ENCODE measurements at places on chromosomes 6 and 20.

- DNase-seq: no peak
These were observed 18.2 kb downstream of the NUP153 start for GRCh38 chr6:17688481-17688880.

GRCh38 chr20:32971703-32972161, 32.5 kb downstream of the SUN5 start:
- DNase-seq: no peak

DNA sequence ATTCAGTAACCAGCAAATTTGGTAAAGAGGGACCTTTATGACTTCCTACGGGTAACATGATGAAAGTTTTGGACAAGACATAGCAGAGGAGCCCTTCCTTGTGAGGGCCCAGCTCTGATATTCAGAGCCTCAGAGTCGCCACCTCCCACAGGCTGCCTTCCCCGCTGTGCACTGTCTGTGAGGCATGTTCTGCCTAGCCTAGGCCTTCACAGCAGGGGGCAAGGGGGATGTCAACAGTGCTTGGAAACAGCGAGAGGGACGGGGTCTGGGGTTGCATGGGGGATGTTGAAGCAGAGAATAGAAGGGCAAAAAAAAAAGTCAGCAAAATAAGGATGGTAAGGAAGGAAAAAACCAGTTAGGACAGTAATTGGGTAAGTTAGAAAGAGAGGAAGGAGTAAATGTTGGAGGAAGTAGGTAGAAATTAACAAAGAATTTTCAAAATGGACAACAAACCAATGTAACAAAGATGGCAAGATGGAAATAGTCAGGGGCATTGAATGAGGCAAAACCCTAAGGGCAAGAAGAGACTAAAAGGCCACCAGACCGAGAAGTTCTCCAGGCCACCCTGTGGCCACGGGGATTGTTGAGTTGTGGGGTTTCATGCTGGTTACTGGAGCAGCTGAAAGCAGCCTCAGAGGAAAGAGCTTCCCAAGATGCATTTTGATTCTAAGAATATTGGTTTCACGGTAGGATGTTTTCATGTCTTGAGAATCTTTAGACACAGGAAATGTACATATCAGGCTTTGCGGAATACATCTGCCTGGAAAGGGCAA, 139.8 kb downstream of the LY86 start:
- DNase-seq: no peak

- DNase-seq: no peak
These were observed 104.7 kb upstream of the PMEPA1 start for GRCh38 chr20:57814529-57814928.

DNA sequence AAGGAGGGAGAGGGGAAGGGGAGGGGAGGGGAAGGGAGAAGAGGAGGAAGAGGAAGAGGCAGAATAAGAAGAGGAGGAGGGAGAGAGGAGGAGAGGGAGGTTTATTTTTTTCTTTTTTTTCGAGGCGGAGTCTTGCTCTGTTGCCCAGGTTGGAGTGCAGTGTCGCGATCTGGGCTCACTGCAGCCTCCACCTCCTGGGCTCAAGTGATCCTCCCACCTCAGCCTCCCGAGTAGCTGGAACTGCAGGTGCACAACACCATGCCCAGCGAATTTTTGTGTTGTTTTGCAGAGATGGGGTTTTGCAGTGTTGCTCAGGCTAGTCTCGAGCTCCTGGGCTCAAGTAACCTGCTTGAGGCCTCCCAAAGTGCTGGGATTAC, 6.1 kb upstream of the GJA10 start:
- no peak for DNase-seq

DNA sequence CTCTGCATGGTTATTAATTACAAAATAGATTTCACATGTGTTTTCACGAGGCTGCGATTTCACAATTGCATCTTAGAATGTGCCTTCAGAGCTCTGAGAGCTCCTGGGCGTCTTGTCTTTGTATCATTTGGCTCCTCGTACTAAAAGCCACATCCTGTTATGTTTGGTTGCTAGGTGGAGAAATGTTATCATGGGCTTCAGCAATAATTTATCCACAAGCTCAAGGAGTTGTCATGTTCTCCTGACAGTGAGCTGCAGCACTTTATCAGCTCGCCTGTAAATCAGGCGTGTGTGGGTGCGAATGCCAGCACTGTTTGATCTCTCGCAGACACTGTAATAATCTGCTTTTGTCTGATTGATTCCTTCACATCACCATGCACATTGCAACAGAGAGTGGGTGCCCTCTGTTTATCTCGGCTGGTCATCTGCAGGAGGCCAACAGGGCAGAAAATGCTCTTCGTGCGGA, 218.6 kb upstream of the ZFP64 start:
- DNase-seq: no peak

- peak; percentile 93 for DNase-seq
These were observed 30.4 kb downstream of the ZC3H12D start for GRCh38 chr6:149454346-149454848.

- DNase-seq: peak; percentile 24
These were observed 47.5 kb downstream of the PIGU start for GRCh38 chr20:34629342-34629741.

GRCh38 chr6:153083869-153084268, 47.2 kb downstream of the RGS17 start:
- DNase-seq: no peak

DNA sequence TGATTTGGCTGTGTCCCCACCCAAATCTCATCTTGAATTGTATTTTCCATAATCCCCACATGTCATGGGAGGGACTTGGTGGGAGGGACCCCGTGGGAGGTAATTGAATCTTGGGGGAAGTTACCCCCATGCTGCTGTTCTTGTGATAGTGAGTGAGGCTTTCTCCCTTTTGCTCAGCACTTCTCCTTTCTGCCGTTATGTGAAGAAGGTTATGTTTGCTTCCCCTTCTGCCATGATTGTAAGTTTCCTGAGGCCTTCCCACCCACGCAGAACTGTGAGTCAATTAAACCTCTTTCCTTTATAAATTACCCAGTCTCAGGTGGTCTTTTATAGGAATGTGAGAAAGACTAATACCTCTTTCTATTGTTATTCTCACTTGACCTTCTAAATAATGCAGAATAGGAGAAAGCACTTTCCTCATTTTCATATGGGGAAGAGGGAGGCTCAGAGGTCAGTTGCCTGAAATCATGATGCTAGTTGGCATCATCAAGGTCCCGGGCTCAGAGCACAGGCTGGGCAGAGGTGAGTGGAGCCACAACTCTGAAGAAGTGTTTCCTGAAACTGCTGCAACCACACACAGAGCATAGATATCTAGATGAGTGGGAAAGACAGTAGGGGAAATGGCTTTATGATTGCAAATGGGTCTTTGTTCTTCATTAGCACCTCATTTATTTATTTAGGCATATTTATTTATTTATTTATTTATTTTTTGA, 191.0 kb downstream of the QKI start:
- DNase-seq: no peak

DNA sequence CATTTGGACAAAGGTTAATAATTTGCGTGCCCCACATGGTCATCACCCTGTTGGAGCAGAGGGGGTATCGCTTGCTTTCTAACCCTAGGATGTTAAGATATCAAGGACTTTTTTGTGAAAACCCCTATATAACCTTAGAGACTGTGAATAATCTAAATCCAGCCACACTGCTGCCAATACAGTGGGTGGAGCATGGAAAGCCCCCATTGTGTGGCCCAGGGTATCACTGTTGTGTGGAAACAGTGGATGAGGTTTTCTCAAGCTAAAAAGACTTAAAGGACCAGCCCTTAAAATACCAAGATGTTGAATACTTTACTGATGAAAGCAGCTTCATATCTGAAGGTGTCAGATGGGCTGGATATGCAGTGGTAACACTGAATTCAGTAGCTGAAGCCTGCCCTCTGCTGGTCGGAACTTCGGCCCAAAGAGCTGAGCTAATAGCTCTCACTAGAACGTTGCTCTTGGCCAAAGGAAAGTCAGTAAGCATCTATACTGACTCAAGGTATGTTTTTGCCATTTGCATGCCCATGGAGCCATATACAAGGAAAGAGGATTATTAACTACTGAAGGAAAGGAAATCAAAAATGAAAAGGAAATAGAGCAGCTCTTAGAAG, 695.2 kb downstream of the PHF3 start:
- DNase-seq: no peak

DNA sequence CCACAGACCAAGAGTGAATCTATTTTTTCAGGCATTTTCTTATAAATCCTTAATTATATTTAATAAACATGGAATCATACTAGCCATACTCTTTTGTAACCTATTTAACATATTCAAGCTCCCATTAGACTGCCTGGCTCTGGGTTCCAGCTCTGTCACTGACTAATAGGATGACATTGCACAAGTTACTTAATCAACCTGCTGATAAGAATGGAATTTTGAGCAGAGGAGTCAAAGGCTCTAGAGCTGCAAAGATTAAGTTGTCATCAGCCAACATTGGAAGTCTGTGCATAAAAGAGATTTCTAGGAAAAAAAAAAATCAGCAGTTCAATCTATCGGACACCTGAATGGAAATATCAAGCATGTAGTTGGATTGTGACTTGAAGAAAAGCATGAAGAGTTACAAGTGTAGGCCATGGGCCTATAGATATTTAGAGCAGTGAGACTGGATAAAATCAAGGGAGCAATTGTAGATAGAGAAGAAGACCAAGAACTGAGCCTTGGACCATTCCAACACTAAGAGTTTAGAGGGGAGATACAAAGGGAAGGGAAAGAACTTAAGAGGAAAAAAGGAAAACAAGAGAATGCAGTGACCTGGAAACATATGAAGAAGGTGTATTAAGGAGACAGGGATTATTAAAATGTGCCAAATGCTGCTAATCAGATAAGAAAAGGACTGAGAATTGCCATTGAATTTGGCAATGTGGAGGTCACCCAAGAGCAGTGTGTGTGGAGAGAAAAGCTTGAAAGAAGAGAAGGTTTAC, 11.0 kb upstream of the HINT3 start:
- no peak for DNase-seq

DNA sequence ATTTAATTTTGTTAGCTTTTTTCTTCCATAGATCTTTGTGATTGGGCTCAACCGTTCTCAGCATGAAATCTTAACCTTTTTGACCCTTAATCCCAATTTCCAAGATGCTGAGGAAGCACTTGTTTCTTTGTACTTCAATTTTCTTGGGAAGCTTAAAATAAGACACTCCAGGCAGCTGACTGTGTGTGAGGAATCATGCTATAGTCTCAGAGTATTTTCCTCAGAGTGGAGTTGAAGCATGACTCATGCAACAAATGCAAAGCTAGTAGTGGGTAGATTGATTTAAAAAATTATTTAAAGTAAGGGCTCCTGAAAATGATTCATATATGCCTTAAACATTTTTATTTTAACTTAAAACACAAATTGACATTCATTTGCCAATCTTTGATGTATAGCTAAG, 168.7 kb downstream of the BTBD3 start:
- DNase-seq: no peak

DNA sequence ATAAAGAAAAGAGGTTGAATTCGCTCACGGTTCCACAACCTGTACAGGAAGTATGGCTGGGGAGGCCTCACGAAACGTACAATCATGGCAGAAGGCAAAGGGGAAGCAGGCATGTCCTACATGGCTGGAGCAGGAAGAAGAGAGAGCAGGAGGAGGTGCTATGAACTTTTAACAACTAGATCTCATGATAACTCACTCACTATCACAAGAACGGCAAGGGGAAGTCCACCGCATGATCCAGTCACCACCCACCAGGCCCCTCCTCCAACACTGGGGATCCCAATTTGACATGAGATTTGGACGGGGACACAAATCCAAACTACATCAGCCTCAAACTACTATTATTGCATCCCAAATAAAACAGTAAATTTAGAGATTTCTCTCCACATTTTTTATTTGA, 53.6 kb upstream of the CST7 start:
- no peak for DNase-seq

DNA sequence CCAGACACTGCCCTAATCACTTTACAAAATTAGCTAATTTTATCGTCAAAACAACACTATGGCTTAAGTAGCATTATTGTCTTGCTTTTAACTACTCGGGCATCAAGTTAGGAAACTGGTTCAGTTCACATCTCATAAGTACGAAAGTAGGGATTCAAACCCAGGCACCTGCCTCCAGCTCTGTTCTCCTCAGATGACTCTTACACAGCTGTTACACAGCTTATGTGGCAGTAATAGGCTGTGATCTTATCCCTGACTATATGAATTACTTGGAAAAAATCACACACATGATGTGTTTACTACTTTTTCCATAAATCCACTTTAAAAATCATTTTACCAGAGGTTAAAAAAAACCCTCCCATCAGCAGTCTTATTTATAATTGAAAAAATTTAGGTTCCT, 389.2 kb upstream of the FLRT3 start:
- no peak for DNase-seq

- no peak for DNase-seq
These were observed 41.3 kb downstream of the TRMT11 start for GRCh38 chr6:126027601-126028000.

DNA sequence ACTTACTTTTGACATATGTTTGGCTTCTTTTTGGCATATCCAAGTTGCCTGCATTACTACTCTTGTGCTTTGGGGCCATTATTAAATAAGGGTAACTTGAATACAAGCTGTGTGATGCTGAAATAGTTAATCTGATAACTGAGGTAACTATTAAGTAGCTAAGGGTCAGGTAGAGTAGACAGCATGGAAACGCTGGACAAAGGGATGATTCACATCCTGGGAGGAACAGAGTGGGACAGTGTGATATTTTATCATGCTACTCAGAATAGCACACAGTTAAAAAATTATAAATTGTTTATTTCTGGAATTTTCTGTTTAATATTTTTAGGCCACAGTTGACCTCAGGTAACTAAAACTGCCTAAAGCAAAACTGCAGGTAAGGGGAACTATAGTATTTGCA, 483.9 kb downstream of the RFPL4B start:
- no peak for DNase-seq

- DNase-seq: no peak
These were observed 7.7 kb downstream of the BRPF3 start for GRCh38 chr6:36204068-36204753.

GRCh38 chr6:148074738-148075137, 267.9 kb upstream of the SASH1 start:
- no peak for DNase-seq

DNA sequence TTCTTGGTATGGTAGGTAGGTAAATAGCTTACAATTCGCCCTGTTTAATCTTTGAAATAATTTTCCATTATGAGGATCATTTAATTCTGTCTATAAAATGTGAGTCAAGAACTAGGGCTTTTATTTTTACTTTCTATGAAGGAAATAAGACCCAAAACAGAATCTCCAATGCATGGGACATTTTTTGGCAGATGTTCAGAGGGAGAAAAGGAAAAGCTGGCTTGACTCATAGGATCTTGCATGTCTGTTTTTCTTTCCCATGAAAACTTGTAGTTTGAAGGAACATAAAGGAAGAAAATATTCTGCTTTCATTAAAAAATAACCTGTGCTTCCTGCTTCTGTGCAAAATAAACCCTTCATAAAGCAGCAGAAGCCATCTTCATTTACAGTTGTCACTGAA, 143.1 kb upstream of the INSM1 start:
- DNase-seq: no peak

DNA sequence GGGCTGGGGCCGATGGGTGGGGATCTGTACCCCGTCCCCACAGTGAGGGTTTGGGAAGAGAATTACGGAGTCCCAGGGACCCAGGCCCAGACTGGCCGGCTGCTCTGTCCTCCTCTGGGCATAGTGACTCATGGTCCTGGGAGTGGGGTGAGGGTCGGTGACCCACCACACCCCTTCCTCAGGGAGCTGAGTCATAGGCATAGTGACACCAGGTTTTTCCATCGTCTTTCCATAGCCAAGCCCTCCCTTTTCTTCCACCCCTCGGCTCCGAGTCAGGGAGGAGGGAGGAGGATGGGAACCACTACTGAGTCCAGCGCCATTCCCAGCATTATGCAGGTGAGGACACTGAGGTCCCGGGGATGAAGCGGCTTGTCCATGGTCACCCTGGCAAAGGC, 8.9 kb downstream of the CYP21A2 start:
- DNase-seq: peak; percentile 56

GRCh38 chr6:157514659-157515496, 133.9 kb downstream of the ZDHHC14 start:
- DNase-seq: peak; percentile 75

Measured in AG08396 (cell line).